ENCODE measurements at places on chromosomes 4 and X. TPM values are rescaled to one million over a fixed set of nuclear protein-coding genes. Genes with fewer than 3 reads are reported as not detected.

The NDST4 gene
- not detected for total RNA-seq

The CFP gene
- 4.2 TPM for total RNA-seq

The DDX53 gene
- not detected for total RNA-seq

The GAB1 gene
- total RNA-seq = 106 TPM

The ARHGEF38 gene
- not detected for total RNA-seq

DNA sequence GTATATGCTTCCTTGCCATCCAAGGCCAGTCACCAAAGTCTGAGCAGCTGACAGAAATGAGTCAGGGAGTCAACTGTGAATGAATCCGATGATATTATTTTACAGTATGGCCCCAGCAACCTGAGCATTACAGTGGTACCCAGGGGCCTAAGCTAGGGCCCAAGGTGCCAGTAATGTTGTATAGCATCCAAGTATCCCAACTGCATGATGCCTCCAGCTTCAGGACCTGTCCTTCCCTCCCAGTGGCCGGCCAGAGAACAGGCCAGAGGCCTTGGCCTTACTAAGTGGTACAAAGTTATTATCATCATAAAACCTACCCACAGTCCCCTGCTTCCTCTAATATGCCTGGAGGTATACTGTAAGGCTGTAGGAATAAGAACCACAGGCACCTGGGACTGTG lies 79.9 kb downstream of the RFC1 start:
- no peak for DNase-seq

GRCh38 chr4:13540446-13541175 lies 3.7 kb downstream of the NKX3-2 start:
- no peak for DNase-seq

DNA sequence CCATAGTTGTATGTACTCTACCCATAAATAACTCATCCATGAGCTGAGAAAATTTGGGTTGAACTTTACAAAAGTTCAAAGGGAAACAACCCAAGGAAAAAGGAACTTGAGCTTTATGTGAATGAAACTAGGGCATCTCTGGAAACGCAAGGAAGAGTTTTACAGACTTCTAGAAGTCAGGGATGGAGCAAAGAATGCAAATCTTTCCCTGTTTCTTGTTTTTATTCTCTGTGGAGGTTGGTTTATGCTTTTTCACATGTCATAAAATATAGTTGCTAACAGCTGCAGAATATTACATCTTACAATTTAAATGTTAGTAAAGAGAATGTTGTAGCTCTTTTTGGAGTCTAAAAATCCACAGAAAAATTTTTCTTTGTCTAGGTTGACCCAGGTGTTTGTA lies 754.1 kb downstream of the PCDH7 start:
- no peak for DNase-seq

- no peak for DNase-seq
These were observed 15.8 kb downstream of the SLC7A11 start for GRCh38 chr4:138226351-138226750.

GRCh38 chr4:147173797-147174432 lies 228.3 kb upstream of the TTC29 start:
- no peak for DNase-seq

Measured in OCI-LY7 (cell line).